ENCODE measurements at places on chromosomes 7 and 10. TPM values are rescaled to one million over a fixed set of nuclear protein-coding genes. Genes with fewer than 3 reads are reported as not detected.
A peak's percentile ranks its signal among the peaks of the same experiment; 100 is the strongest.

DNA sequence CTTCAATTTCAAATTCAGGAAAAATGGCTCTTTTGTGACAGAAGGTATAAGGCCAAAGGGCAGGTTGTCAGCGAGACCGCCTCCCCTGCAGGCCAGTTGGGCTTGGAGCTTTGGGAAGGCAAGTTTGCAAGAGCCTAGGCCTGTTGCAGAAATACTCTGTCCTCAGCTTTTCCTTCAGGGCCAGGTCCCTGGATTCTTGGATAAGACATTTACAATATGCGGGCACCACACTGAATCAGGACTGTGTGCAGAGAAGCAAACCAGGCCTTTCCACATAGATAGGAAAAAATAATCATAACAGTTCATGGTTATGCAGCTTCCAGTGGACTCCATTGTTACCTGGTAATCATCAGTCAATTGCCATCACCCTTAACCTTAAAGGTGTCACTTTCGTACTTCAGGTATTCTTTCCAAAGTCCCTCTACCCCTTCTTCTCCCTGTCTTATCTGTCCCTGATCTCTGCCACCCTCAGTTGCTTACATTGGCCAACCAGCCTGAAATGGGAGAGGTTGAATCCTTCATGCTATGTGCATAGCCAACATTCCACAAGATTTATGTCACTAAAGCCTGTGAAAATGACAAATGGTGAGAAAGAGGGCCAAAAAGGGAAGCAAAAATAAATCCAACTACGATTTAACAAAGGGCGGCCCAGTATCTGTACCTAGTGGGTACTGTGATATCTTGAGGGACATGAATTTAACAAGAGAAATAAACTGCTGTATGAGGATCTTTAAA is 304.5 kb upstream of the NFE2L3 start:
- no peak overlapping the region for H3K4me3 ChIP-seq
- peaks cover 53% of the 10 kb centered on the region for H3K4me1 ChIP-seq
- DNase-seq = no peak
- peak overlapping the region; percentile 61 for H3K27ac ChIP-seq

DNA sequence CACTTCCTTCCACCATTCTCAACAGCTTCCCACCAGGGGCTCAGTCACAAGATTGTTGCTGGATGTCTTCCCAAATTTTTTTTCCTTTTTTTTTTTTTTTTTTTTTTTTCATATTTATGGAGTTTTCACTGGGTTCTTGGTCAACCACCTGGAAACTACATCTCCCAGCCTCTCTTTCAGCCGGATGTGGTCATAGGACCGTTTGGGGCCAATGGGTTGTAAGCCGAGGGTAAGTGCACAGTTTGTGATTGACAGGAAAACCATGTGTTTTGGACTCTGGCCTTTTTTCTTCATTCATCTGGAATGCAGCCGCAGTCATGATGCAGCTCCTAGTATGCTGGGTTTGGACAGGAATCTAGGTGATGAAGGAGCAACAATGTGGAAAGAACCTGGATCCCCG is 337.1 kb upstream of the FOXK1 start:
- H3K27ac ChIP-seq = no peak overlapping the region
- no peak overlapping the region for H3K4me3 ChIP-seq

DNA sequence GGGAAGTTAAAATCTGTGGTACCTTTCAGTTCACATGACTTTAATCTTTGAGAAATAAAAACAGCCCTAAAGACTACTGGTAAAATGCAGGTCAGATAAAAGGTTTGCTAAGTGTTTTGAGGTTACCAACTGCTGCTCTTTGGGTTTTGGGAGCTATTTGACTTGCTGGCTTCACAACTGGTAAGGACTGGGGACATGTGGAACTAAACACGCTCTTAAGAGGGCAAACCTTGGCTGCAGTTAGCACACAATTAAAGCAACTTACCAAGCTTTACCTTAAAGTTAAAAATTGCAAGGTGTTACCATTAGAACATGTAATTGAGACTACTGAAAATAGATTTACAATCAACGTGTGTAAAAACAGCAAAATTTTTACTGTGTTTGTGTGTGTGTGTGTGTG is 220.2 kb downstream of the PHF14 start:
- H3K27ac ChIP-seq = no peak overlapping the region
- peak overlapping the region; percentile 29 for H3K4me3 ChIP-seq
- no peaks in the 10 kb centered on the region for H3K36me3 ChIP-seq
- H3K4me1 ChIP-seq = peaks cover 7% of the 10 kb centered on the region
- H3K27me3 ChIP-seq = no peaks in the 10 kb centered on the region

- no peak overlapping the region for H3K27ac ChIP-seq
- no peak for DNase-seq
- no peak overlapping the region for H3K4me3 ChIP-seq
- H3K27me3 ChIP-seq = peaks cover 29% of the 10 kb centered on the region
- H3K36me3 ChIP-seq = no peaks in the 10 kb centered on the region
Measured at GRCh38 chr7:128124786-128125185, 93.5 kb upstream of the LRRC4 start.

DNA sequence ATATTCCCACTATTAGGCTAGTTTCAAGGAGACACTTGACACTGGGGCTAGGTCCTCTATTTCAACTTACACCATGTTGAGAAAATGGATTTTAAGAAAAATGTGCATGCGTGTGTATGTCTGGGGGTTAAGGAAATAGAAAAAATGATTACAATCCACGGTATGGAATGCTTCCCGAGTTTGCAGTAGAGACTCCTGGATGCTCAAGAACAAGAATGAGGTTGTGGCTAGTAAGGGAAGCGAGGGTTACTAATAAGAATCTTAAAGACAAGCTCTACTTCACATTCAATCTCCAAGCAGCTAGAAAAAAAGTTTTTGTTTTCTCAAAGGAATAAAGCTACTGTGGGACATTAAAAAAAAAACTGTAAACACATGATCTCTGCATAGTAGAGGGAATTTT is 54.7 kb downstream of the ANK3 start:
- no peaks in the 10 kb centered on the region for H3K36me3 ChIP-seq
- DNase-seq = no peak
- H3K4me1 ChIP-seq = no peaks in the 10 kb centered on the region
- no peak overlapping the region for H3K4me3 ChIP-seq

- no peaks in the 10 kb centered on the region for H3K4me1 ChIP-seq
Measured at GRCh38 chr10:62851442-62851841, 35.3 kb upstream of the EGR2 start.

GRCh38 chr7:128974241-128974934 is 36.7 kb downstream of the IRF5 start:
- no peak overlapping the region for H3K4me3 ChIP-seq
- H3K36me3 ChIP-seq = peaks cover 89% of the 10 kb centered on the region
- H3K27ac ChIP-seq = no peak overlapping the region
- no peaks in the 10 kb centered on the region for H3K4me1 ChIP-seq
- H3K27me3 ChIP-seq = no peaks in the 10 kb centered on the region
- DNase-seq = no peak

DNA sequence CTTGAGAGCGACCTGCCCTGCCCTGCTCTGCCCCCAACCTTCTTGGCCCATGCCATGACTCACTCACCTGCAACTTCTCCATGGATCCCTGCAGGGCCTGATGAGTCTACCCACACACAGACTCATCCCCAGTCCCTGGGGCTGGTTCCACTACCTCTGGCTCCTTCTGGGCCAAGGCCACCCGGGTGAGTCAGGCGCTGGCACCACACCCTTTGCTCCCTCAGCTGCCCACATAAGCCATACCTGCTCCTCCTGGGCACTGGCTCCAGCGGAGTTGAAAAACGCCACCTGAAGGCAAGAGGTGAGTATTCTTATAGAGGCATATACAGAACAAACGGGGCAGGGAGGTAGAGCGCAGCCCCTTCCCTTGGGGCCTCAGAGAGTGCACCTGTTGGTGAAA is 16.2 kb upstream of the MTPAP start:
- H3K4me3 ChIP-seq = no peak overlapping the region
- DNase-seq = no peak
- H3K36me3 ChIP-seq = no peaks in the 10 kb centered on the region
- H3K27ac ChIP-seq = no peak overlapping the region
- peaks cover 12% of the 10 kb centered on the region for H3K4me1 ChIP-seq

DNA sequence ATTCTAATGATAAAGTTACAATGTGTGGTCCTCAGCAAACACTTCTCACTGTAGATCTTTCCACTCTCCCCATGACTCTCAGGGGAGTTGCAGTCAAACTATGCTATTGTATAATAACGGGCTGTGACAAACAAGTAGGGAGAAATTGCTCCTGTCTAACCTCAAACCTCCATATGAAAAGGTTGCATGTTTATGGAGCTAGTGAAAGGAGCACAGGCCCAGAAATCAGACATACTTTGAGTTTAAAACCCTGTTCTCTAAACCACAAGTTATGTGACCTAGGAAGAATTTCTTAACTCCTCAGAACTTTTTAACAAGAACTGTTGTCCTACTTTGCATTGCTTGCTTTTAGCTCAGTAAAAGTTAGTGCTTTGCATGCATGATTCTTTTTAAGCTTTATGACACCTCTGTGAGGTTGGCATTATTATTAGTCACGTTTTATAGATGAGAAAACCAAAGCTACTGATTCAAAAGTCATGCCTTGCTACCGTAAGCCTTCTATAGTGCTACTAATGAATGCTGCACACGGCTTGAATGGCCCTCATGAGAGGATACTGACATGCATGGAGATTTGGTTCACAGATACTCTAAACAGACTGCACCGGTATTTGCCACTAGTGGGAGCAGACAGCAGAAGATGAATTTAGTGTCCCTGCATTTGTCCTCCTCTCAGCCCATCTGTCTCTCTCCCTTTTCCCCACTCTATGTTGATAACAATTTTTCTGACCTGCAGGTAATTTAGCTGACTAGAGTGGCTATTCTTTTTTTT is 129.5 kb upstream of the PCGF5 start:
- no peak for DNase-seq
- H3K4me3 ChIP-seq = no peak overlapping the region
- H3K27me3 ChIP-seq = no peaks in the 10 kb centered on the region

DNA sequence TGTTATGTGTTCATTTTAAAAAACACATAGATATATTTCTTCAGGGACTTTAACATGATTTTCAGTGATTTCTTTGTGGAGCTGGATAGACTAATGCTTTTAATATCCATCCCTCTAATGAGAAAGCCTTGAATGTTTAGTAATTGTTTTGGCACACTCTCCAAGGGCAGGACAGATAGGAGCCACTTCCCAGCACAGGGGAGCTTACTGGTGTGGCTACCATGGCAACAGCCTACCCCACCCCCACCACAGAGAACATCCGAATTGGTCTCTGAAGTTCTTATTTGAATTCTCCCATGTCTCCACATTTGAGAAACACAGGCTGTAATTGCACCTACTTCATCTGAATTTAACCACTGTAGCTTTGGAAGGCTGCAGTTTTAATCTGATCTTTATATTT is 87.7 kb downstream of the PRKG1 start:
- no peaks in the 10 kb centered on the region for H3K36me3 ChIP-seq
- no peaks in the 10 kb centered on the region for H3K27me3 ChIP-seq
- H3K4me3 ChIP-seq = no peak overlapping the region
- DNase-seq = no peak
- H3K4me1 ChIP-seq = no peaks in the 10 kb centered on the region
- no peak overlapping the region for H3K27ac ChIP-seq

DNA sequence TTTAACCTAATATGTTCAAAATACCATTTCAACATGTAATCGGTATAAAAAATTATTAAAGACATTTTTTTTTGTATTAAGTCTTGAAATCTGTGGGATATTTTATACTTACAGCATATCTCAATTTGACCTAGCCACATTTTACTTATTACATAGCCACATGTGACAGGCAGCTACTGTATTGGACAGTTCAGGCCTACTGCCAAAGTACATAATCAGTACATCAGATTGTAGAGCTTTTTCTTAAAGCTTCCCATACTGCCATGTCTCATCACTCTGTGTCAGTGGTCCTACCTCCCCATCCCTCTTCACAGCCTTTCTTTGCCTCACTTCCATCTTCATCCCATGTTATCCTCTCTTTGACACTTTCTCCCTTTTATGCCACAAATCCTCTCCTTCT is 43.0 kb downstream of the LOXL4 start:
- no peak for DNase-seq
- no peaks in the 10 kb centered on the region for H3K36me3 ChIP-seq
- H3K27ac ChIP-seq = no peak overlapping the region
- peaks cover 4% of the 10 kb centered on the region for H3K4me1 ChIP-seq

DNA sequence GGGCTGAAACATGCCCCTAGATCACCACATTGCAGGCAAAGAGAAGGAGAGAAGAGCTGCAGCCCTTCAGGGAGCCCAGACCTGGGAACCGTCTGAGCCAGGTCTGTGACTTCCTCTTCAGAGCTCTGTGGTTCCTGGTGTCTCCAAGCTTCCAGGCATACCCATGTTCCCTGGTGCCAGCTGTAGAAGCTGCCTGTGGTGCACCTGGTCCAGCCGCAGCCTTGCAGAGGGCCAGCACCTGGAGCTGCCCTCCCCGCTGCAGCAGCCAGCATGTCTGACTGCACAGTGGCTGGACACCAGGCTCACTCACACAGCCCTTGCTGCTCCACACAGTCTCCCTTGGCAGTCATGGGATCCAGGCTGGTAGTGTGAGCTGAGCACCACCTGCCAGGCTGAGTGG is 33.6 kb downstream of the C7orf25 start:
- H3K27ac ChIP-seq = no peak overlapping the region
- no peaks in the 10 kb centered on the region for H3K4me1 ChIP-seq
- DNase-seq = no peak
- no peaks in the 10 kb centered on the region for H3K36me3 ChIP-seq

- H3K27me3 ChIP-seq = no peaks in the 10 kb centered on the region
- peaks cover 16% of the 10 kb centered on the region for H3K4me1 ChIP-seq
- H3K36me3 ChIP-seq = no peaks in the 10 kb centered on the region
- no peak overlapping the region for H3K27ac ChIP-seq
- DNase-seq = no peak
Measured at GRCh38 chr10:26799342-26799741, 61.4 kb downstream of the ABI1 start.

The GDF2 gene
- not detected for total RNA-seq

The TBXAS1 gene
- 2.3 TPM for total RNA-seq

The MRPL43 gene
- 62.6 TPM for total RNA-seq

The FOXI2 gene
- total RNA-seq = not detected

Measured in suprapubic skin (tissue), 4 donors.